ENCODE measurements at places on chromosomes 16 and 17.

- H3K27ac ChIP-seq: no peak overlapping the region
- H3K4me3 ChIP-seq: no peak overlapping the region
- no peaks in the 10 kb centered on the region for H3K27me3 ChIP-seq
- H3K36me3 ChIP-seq: peaks cover 2% of the 10 kb centered on the region
- H3K4me1 ChIP-seq: peaks cover 2% of the 10 kb centered on the region
- DNase-seq: no peak
Measured at GRCh38 chr17:77160091-77160874, 19.5 kb downstream of the SEC14L1 start.

GRCh38 chr17:39069114-39069756, 82.2 kb downstream of the PLXDC1 start:
- H3K4me1 ChIP-seq: no peaks in the 10 kb centered on the region
- no peaks in the 10 kb centered on the region for H3K36me3 ChIP-seq
- no peak for DNase-seq

GRCh38 chr16:83835586-83836566, 28.1 kb downstream of the HSBP1 start:
- H3K4me1 ChIP-seq: no peaks in the 10 kb centered on the region
- H3K36me3 ChIP-seq: no peaks in the 10 kb centered on the region
- DNase-seq: no peak
- H3K4me3 ChIP-seq: no peak overlapping the region

- H3K4me3 ChIP-seq: peak overlapping the region; percentile 67
- peaks cover 43% of the 10 kb centered on the region for H3K4me1 ChIP-seq
- DNase-seq: no peak
Measured at GRCh38 chr16:11254913-11255736, 879 bp downstream of the SOCS1 start.

- H3K4me1 ChIP-seq: peaks cover 5% of the 10 kb centered on the region
- DNase-seq: no peak
- no peak overlapping the region for H3K4me3 ChIP-seq
Measured at GRCh38 chr17:27536781-27537180, 80.5 kb downstream of the KSR1 start.

DNA sequence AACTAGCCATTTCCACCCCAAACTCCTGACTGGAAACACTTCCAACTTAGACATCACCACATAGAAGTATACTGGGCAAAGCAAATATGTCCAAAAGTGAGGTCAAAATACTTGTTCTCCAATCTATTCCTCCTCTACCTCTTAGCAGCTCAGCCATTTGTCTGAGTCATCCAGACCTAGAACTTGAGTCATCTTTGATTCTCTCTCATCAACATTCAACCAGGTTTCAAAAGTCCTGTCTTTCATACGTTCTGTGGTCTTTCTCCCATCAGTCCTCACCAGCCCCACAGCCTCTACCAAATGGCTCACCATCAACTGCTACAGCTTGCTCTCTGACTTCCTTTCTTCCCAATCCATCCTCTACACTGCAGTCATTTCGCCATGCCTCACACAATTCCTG, 6.8 kb downstream of the ANKFY1 start:
- no peak overlapping the region for H3K27ac ChIP-seq
- peaks cover 2% of the 10 kb centered on the region for H3K4me1 ChIP-seq
- no peaks in the 10 kb centered on the region for H3K36me3 ChIP-seq
- DNase-seq: no peak
- no peaks in the 10 kb centered on the region for H3K27me3 ChIP-seq

DNA sequence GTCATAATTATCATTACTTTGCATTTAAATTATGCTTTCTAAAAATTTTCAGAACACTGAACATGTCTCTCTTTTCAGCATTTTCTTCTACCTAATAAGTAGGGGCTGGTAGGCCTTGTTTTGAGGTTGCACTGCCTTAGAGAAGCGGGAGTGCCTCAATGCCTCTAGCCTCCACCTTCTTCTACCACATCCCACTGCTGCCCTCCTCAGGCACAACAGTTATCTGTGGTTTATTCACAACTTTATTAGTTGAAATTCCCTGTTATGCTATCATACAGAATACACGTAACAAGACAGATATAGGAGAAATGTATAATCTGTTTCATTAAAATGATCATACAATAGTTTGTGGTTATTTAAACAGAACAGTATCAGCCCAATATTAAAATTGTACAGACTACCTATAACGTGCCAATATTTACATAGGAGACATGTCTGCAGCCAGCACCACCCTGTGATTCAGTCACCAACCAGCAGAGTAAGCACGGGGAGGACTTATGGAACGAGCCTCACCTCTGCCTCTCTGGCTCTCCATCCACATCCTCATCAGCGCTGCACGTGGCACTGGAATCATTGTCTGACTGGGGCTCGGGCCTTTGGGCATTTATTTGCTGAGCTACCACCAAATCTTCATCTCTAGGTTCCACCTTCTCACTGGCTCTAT, 101.2 kb downstream of the TTC19 start:
- H3K27ac ChIP-seq: no peak overlapping the region
- DNase-seq: no peak
- H3K4me3 ChIP-seq: no peak overlapping the region
- H3K36me3 ChIP-seq: peaks cover 10% of the 10 kb centered on the region
- H3K4me1 ChIP-seq: peaks cover 2% of the 10 kb centered on the region
- no peaks in the 10 kb centered on the region for H3K27me3 ChIP-seq

DNA sequence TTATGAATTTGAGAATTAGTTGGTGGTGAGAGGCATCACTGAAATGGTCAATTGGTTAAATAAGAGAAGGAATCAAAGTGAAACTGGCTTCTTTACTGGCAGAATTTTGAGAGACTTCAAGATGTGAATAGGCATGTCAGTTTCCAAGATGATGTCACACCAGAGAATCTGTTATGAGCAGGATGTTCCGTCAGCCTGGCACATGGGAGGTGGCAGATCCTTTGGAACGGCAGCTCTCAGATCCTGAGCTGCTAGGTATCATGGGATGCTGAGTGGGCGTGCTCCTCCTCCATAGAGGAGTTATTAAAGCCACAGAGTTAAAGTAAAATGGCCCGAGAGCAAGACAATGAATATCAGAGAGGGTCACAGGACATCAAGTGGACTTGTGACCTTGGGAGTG, 444.3 kb upstream of the HSBP1 start:
- no peak for DNase-seq
- no peaks in the 10 kb centered on the region for H3K36me3 ChIP-seq
- no peaks in the 10 kb centered on the region for H3K4me1 ChIP-seq
- no peaks in the 10 kb centered on the region for H3K27me3 ChIP-seq

GRCh38 chr16:15597822-15598647, 44.9 kb downstream of the MARF1 start:
- H3K4me3 ChIP-seq: no peak overlapping the region
- H3K4me1 ChIP-seq: peaks cover 4% of the 10 kb centered on the region
- no peak for DNase-seq
- H3K36me3 ChIP-seq: peaks cover 66% of the 10 kb centered on the region
- no peak overlapping the region for H3K27ac ChIP-seq
- no peaks in the 10 kb centered on the region for H3K27me3 ChIP-seq

DNA sequence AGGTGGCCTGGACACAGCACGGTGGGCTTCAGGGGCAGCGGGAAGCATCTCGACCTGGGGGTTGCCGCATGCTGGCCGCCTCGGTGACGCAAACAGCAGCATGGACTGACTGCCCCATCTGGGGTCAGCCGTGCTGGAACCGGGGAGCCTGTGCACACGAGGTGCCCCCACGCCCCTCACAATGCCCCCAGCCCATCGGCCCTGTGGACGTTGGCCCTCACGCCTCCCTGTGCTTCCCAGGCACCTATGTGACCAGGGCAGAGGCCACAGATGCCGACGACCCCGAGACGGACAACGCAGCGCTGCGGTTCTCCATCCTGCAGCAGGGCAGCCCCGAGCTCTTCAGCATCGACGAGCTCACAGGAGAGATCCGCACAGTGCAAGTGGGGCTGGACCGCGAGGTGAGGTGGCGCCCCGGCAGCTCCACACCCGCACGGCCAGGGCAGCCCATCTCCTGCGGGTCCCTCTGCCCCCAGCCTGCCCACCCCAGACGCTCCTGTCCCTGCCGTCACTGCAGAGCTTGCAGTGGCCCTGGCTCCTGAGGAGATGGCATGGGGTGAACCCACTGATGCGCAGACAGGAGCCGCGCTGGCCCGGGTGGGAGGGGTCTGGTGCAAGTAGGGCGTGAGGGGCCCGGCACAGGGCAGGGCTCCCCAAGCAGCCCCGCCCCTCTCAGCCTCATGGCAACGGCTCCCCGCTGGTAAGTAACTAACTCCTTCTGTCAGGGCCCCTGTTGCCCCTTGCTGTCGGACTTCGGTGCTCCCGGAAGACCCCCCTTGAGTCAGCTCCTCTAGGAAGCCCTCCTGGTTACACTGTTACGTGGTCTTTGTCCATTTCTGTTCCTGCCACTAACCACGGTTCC, 13.6 kb downstream of the CDH15 start:
- H3K36me3 ChIP-seq: no peaks in the 10 kb centered on the region
- no peak for DNase-seq
- H3K27ac ChIP-seq: no peak overlapping the region
- no peak overlapping the region for H3K4me3 ChIP-seq
- H3K4me1 ChIP-seq: no peaks in the 10 kb centered on the region

- no peaks in the 10 kb centered on the region for H3K27me3 ChIP-seq
- H3K27ac ChIP-seq: no peak overlapping the region
- H3K4me1 ChIP-seq: peaks cover 12% of the 10 kb centered on the region
Measured at GRCh38 chr17:19313746-19314651, 48.5 kb downstream of the B9D1 start.

GRCh38 chr17:82483836-82484235, 25.3 kb downstream of the NARF start:
- H3K4me3 ChIP-seq: no peak overlapping the region
- H3K36me3 ChIP-seq: peaks cover 55% of the 10 kb centered on the region
- no peak for DNase-seq
- H3K4me1 ChIP-seq: peaks cover 10% of the 10 kb centered on the region

DNA sequence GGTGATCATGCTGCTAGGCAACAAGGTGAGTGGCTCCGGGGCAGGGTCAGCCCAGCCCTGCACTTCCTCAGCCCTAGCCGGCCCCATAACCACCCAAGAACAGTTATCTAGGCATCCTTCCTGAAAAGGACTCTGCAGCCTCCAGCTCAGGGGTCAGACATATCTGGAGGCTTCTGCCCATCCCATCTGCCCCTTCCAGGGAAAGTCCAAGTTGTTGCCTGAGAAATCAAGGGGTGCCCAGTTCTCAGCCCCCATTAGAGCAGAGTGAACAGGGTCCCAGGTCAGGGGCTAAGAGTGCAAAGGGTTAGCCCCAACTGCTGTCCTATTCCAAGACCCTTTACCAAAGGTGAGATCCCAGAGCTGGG, 4.1 kb upstream of the NHERF1 start:
- DNase-seq: no peak
- no peaks in the 10 kb centered on the region for H3K27me3 ChIP-seq
- H3K36me3 ChIP-seq: no peaks in the 10 kb centered on the region
- peaks cover 31% of the 10 kb centered on the region for H3K4me1 ChIP-seq

DNA sequence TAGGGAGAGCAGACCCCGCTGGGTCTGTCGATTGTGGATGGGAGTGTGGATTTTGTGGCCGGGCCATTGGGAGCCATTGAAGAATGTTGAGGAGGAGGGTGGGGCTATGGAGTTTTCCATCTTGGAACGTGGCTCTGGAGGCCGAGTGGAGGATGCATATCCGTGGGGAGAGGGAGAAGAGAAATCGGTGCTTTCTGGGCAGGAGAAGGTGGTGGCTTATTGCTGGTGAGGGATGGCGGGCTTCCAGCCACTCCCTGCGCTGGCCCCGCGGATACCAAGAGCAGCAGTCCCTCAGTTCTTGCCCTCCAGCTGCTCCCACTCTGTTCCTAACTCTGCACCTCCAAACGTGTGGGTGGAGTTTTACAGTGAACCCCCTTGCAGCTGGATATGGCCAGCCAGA, 162.4 kb downstream of the CMIP start:
- peaks cover 1% of the 10 kb centered on the region for H3K4me1 ChIP-seq
- no peaks in the 10 kb centered on the region for H3K27me3 ChIP-seq
- no peak for DNase-seq
- H3K4me3 ChIP-seq: no peak overlapping the region
- no peak overlapping the region for H3K27ac ChIP-seq
- no peaks in the 10 kb centered on the region for H3K36me3 ChIP-seq

DNA sequence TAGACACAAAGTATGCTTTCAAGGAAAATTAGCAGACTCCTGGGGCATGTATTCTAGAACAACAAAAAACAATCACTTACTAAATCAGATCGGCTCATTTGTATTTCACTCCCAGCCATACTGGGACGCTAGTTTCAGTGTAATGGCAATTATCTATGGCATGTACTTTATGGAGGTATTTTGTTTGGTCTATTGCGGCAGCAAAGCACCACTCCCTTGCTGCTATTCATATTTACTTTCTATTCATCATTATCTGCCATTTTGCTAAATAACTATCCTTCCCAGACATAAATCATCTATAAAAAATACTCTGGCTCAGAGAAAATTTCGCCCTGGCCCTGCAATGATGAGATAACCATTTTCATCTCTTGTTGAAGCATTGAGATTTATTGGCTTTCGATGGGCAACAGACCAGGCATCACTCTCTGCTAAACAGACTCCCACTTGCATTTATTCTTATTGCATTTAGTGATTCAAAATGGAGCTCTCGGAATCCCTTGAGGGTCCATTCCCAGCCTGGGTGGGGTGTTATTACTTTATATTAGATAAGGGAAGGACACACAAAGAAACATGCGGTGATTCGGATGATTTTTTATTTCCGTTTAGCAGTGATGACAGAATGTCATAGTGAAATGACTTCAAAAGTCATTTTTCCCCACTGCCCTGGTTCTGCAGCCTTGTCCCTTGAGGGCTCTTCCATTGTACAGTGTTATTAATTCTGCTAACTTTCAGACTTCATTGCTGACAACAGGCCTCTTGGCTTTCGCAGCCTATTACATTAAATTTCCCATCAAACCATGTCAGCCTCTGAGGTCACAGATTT, 225.8 kb downstream of the IRX3 start:
- H3K27me3 ChIP-seq: no peaks in the 10 kb centered on the region
- peaks cover 2% of the 10 kb centered on the region for H3K4me1 ChIP-seq
- no peak overlapping the region for H3K27ac ChIP-seq
- H3K4me3 ChIP-seq: no peak overlapping the region

- DNase-seq: no peak
- no peaks in the 10 kb centered on the region for H3K36me3 ChIP-seq
- H3K4me1 ChIP-seq: peaks cover 23% of the 10 kb centered on the region
- H3K27me3 ChIP-seq: peaks cover 7% of the 10 kb centered on the region
- H3K27ac ChIP-seq: no peak overlapping the region
- no peak overlapping the region for H3K4me3 ChIP-seq
Measured at GRCh38 chr16:54280751-54281150, 5.8 kb downstream of the IRX3 start.

Data from liver (tissue), 10 donors.